Right ventricle myocardium inferior (tissue), 1 donor: ENCODE measurements at places on chromosomes 13 and 19. TPM values are rescaled to one million over a fixed set of nuclear protein-coding genes. Genes with fewer than 3 reads are reported as not detected.

The PABPC3 gene
- 0.05 TPM for total RNA-seq

The UNC13A gene
- total RNA-seq, result 0.03 TPM

DNA sequence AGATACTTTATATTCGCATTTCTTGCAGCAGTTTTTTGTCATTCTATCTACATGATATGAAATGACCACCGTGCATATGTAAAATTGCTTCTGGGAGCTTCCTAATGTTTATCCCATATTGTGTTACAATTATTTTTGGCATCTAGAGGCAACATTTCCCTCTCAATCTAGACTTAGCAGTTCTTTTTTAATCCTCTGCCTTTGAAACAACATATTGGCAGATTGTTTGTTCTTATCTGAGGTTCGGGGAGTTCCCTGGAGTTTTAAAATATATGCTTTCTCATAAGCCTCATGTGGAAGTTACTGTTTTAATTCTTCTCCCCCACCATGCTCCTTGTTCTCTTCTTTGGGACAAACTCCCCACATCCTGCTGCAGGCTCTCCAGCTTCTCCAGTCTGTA lies 130.1 kb upstream of the SLC10A2 start:
- DNase-seq, result no peak

- DNase-seq, result no peak
Observed at GRCh38 chr19:24071078-24071477, 15.9 kb upstream of the ZNF254 start.

- DNase-seq, result no peak
Observed at GRCh38 chr19:54281007-54281728, at the start of gene LILRB2. Gene LILRB2 (minus strand): TSS chr19:54281110. CDS start chr19:54280496, 614 bp downstream.

DNA sequence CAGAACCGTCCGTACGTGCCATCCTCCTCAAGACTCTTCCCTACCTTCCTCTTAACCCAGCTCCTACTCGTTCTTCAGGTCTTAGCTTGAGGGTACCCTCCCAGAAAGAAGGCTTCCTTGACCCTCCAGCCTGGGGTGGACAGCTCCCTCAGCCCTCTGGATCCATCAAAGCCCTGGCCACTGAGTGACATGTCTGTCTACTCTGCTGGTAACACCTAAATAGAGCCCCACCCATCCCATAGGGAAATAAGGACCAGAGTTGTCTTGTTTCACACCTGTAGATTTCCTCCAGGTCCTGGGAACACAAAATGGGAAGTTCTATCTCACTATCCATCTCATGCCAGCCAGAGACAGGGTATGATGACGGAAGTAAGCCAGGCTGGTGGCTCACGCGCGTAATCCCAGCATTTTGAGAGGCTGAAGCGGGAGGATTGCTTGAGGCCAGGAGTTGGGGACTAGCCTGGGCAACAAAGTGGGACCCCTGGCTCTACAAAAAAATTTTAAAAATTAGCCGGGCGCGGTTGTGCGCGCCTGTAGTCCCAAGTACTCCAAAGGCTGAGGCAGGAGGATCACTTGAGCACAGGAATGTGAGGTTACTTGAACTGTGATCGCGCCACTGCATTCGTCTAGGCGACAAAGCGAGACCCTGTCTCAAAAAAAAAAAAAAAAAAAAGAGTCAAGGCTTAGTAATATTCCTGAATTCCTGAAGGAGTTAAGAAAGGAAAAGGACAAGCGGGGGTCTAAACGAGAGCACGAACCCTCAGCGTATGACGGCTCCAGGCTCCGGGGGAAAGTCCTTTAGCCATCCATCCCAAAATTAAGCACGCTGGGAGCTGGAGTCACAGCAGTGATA lies 566 bp upstream of the CCDC97 start:
- DNase-seq, result no peak
